Activated CD4-positive, alpha-beta T cell treated with anti-CD3 and anti-CD28 coated beads, Interleukin-2, amount 50 U/mL, for 24 hours (primary cell): ENCODE measurements at places on chromosomes 5 and 9.
A peak's percentile ranks its signal among the peaks of the same experiment; 100 is the strongest.

GRCh38 chr5:68463606-68464005 is 248.1 kb downstream of the PIK3R1 start:
- DNase-seq, result no peak

GRCh38 chr5:55594671-55595070 is 59.9 kb upstream of the PLPP1 start:
- DNase-seq, result no peak

DNA sequence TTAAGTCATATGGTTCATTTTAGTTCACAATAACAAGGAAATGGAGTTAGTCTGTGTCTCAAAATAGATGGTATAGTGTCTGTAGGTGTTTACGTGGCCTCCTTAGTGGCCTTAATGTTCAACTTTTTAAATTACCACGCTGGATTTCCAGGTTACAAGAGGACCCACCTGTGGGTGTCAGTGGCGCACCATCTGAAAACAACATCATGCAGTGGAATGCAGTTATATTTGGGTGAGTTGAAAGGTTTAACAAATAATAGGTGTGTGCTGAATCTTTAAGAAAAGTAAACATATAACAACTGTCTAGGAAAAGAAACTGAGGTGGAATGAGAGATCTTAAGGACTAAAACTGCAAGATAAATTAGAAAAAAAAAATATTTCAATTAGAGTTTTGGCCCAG is 2.9 kb downstream of the UBE2B start:
- no peak for DNase-seq

- DNase-seq, result no peak
These were observed 151.3 kb upstream of the TLX3 start for GRCh38 chr5:171157775-171158174.

DNA sequence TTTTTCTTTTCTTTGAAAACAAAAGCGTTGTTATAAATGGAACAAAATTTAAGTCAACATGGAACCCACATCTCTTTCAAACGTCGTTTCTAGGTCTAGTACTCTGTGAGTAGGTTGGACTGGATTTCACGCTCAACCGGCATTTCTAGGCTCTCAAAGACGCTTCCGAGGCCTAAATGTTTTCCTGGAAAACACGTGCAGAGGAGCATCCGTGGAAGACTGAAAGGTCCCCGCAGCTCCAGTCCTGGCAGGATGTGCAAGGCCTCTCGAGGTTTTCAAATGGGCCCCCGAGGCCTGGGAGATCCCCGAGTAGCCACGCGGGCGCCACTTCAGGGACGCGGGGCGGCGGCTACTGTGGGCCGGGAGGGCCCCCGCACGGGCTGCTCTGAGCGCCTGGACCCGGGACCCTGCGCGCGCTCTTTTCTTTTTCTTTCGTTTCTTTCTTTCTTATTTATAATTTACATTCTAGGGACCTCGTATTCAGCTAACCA is 4.2 kb upstream of the IRX2 start:
- no peak for DNase-seq

GRCh38 chr5:154276973-154277331 is 86.4 kb downstream of the GALNT10 start:
- DNase-seq, result no peak

DNA sequence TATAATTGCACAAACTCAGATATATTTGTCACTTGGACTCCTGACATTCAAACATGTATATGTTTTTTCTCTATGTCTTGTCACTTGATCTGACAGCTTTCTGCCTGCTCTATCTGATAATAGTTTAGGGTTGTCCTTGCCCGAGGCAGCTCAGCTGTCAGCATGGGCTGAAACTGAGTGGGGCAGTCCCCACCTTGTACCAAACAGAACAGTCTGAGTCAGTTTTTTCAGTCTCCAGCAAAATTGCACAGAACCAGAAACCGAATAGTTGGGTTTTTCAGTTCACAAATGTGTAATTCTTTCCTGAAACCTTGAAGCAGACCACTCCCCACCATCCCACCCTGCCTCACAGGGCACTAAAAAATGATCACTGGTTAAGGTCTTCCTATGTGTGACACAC is 9.5 kb upstream of the HAND1 start:
- DNase-seq, result peak; percentile 59

GRCh38 chr5:123423278-123424149 is at the start of gene CEP120:
TSS of gene CEP120 (minus strand) at chr5:123423403. CDS start at chr5:123422998, 405 bp downstream.
- DNase-seq, result peak; percentile 96

- no peak for DNase-seq
These were observed 18.0 kb upstream of the CRB2 start for GRCh38 chr9:123337971-123338370.

- no peak for DNase-seq
These were observed 60.9 kb downstream of the RGS3 start for GRCh38 chr9:113524468-113524867.

DNA sequence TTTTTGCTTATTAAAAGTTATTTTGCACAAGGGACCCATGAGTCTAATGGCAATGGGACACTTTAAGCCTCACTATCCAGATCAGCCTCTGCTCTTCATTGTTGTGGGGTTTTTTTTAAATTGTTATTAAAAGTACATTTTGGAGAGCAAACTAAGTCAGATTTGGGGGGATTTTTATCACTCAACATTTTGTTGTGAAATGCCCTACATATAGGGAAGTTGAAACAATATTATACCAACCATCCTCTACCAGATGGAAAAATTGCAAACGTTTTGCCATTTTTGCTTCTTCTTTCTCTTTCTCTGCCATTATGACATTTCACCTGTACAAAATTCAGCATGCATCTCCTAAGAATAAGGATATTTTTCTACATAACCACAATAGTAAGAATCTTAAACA is 75.3 kb downstream of the SLC1A3 start:
- DNase-seq, result no peak

DNA sequence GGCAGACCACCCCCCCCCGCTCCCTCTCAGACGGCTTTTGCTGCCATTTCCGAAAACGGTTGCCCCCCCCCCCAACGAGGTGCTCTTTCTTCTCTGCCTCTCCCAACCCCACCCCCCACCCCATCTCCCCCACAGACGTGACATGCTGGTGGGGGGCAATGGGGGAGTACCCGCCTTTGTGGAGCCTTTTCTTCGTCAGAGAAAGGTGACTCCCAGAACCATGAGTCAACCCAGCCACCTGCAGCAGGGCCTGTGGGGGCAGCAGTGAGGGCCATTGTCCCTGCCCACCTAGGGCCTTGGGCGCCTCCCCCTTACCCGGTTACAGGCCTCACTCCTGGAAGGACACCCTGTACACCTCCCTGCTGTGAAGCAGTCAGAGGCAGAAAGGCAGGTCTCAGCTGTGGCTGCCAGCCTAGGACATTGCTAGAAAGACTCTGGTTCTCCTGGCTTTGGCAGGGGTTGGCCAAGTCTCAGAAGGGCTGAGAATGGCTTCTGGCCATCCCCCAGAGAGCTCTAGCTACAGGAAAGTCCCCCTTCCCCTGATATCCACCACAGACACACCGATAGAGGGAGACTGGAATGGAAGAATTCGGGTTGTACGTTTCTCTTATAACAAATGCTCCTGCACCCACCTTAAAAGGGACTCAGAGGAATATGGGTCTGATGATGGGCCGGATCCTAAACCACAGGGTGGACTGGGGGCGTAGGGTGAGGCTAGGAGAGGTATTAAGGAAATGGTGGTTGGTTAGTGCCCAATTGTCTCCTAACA is 2.2 kb downstream of the DNAJB5 start:
- DNase-seq, result no peak

- no peak for DNase-seq
These were observed 189.2 kb downstream of the TARS1 start for GRCh38 chr5:33629999-33630398.
